ENCODE measurements at places on chromosomes 4 and X.

GRCh38 chr4:150720973-150721518, 139.1 kb downstream of the MAB21L2 start:
- no peak for DNase-seq

DNA sequence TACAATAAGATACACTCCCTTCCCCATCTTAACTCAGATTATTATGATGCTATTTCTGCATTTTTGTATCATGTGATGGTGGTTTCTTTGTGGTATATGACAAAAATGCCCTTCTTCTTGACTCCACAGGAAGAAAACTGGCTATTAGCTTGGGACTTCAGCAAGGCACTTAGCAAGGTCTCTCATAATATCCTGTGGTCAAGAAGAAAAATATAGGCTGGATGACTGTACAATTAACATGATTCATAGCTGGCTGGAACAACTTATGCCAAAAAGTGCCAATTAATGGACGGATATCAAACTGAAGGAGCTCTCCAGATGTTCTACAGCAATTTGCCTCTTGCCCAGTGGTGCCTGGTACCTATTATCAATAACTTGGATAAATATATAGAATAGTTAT, 2.3 kb upstream of the MID1IP1 start:
- no peak for DNase-seq

DNA sequence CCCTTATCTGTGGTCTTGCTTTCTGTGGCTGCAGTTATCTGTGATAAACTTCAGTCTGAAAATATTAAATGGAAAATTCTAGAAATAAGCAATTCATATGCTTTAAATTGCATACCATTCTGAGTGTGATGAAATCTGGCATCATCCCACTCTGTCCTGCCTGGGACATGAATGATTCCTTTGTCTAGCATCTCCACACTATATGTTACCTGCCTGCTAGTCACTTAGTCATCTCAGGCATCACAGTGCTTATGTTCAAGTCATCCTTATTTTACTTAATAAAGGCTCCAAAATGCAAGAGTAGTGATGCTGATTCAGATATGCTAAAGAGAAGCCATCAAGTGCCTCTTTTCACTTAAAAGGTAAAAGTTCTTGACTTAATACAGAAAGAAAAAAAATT, 14.3 kb upstream of the RAB9B start:
- DNase-seq, result no peak

DNA sequence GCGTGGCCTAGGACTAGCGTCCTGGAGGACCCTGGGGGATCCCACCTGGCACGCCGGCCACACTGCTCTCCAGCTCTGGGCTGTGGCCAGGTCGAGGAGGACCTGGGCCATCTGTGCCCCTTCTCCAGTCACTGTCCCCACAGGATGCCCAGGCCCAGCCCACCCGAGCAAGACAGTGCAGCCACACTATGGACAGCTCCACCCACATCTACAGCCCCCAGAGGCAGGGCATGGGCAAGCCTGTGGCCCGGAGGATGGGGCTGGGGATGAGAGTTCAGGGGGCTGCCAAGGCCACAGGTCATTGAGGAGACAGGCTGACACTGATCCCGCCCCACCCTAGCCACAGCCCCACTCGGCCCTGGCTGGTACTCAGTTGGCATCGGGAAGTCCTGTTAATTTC, 30.3 kb downstream of the FAM53A start:
- DNase-seq, result no peak

GRCh38 chrX:143095816-143096215, 70.1 kb downstream of the SPANXN4 start:
- DNase-seq, result no peak

DNA sequence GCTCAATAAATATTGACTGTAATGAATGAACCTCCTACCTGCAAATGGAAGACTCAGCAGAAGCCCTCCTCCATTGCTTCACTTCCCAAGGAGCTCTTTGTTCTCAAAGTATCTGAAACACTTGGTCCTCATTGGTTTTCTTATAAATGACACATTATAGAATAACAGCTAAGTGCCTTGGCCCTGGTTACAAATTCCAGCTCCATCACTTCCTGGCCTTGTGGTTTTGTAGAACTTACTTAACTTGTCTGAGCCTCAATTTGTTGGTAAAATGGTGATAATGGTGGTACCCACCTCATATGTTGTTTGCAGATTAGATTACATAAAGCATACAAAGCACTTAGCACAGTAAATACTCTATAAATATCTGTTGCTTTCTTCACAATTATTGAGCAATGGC, 25.2 kb upstream of the SMIM20 start:
- DNase-seq, result no peak

DNA sequence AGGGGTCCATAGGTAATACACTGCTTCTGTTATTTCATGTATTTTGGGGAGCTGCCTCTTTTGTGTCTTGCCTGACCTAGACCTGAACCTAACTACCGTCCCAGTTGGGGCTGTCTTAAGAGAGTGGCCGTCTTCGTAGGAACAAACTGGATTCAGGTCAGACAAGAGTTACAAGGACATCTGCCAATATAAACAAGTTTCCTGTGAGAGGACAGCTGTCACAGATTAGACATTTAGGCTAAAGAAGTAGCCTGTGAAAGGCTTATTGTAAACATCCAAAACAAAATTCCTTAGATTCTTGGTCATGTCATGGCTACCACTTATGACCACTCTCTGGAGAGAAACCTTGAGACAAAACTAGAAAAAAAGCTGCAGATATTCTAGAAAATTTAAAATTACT, 797.6 kb upstream of the AADAT start:
- no peak for DNase-seq

GRCh38 chr4:85152480-85152879, 186.0 kb upstream of the WDFY3 start:
- DNase-seq, result no peak
